Dermis blood vessel endothelial cell (primary cell): ENCODE measurements at places on chromosomes 13 and 19. TPM values are rescaled to one million over a fixed set of nuclear protein-coding genes. Genes with fewer than 3 reads are reported as not detected.

Gene KCNRG
- total RNA-seq, result 4.0 and 12.4 TPM in 2 replicates

Gene ZNF225
- total RNA-seq, result 5.3 and 8.5 TPM in 2 replicates

Gene FOXA3
- total RNA-seq, result 0.14 TPM in 1 of 2 replicates, not detected in the other

Gene MADCAM1
- 0.09 and 0.34 TPM in 2 replicates for total RNA-seq

Gene NLRP11
- 0.05 TPM in 1 of 2 replicates, not detected in the other for total RNA-seq

Gene ZNF431
- 6.5 and 6.6 TPM in 2 replicates for total RNA-seq

Gene FLT3LG
- total RNA-seq, result 1.2 and 1.6 TPM in 2 replicates

Gene TNFSF9
- 0.34 and 0.60 TPM in 2 replicates for total RNA-seq

Gene SHISA7
- not detected in 2 replicates for total RNA-seq

Gene HCST
- total RNA-seq, result 0.19 TPM in 1 of 2 replicates, not detected in the other

Gene C1QTNF9
- total RNA-seq, result not detected in 2 replicates

Gene ZNF497
- total RNA-seq, result 1.3 and 2.9 TPM in 2 replicates

Gene ZNF625
- 11.5 and 15.1 TPM in 2 replicates for total RNA-seq

Gene IGFL3
- total RNA-seq, result not detected in 2 replicates

Gene CGB2
- not detected in 2 replicates for total RNA-seq

Gene STAP2
- total RNA-seq, result 28.1 and 36.6 TPM in 2 replicates

Gene IL12RB1
- total RNA-seq, result 0.34 and 0.74 TPM in 2 replicates
